ENCODE measurements at places on chromosomes 5 and 9.

DNA sequence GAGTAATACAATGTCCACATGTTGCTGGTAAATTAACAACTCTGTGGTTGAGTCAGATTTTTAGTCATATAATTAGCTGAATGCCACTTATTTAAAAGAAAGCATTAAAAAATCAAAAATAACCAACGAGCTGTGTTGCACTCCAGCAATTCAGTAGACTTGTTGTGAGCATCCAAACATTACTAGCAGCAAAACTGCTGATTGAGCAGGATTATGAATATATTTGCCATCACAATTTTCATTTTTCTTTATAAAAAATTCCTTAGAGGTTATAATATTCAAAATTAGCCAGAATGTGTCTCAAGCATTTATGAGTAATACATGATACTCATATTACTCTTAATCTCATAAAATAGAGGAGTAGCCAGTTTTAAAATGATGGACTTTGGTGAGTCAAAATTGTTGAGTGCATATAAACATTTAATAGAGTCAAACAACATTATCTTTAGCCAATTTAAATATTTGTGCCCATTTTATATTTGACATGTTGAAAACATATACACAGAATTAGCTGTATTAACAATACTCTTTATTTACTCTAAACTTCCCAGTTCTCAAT lies 44.0 kb downstream of the ST8SIA4 start:
- no peak for DNase-seq

DNA sequence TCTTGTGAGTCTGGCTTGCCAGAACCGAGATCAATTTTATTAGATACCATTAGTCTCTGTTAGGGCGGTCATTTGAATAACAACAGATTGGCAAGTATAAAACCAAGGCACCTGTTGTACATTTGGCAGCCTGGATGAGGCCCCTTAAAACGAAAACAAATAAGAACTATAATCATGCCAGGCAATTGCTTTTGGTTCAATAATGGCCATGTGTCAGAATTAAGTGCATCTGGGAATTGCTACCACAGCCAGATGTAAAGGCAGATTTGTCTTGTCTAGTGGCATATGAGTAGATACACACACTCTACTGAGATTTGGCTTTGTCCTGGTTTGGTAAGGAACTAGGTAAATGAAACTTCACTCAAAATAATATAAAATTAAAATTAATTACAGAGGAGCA lies 1046.2 kb upstream of the DMAC1 start:
- DNase-seq: no peak

GRCh38 chr9:15086778-15087324 lies 176.6 kb upstream of the FREM1 start:
- no peak for DNase-seq

DNA sequence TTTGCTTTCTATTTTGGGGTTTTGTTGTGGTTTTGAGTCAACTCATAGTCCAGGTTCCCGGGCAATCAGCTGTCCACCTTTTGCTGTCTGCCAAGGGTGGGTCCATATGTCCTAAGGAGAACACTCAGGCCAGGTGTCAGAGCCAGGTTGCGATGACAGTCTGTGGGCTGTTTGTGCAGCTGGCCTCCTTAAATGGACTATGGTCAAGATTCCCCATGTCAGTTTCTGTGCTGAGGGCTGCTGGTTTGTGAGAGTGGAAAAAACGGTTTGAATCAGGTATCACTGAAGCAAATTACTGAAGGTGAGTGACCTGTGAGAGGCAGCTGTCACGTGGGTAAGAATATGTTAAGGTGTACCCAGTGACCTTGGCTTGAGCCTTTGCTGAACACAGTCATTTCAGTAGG lies 33.0 kb downstream of the SNX30 start:
- DNase-seq: no peak

DNA sequence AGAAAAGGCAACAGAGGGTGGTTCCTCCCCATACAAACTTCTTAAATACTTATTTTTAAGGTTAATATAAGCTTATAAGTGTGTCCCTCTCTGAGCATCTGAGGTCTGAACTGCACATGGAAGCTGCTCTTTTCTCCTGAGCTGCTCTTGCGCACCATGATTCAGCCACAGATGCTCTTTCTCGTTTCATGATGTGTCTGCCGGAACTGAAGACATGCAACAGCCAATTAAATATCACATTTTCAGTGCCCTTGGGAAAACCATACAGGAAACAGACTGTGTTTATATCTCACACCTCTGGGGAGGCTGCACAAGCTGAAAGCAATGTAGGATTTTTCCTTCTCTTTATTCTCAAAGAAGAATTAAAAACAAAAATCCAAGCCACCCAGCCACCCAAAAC lies 96.8 kb upstream of the NREP start:
- DNase-seq: no peak

- DNase-seq: no peak
These were observed 48.8 kb downstream of the RAPGEF1 start for GRCh38 chr9:131690941-131691573.

Data from hippocampal formation (tissue), 2 donors.